Effector memory CD4-positive, alpha-beta T cell (primary cell): ENCODE measurements at places on chromosomes 12 and 14.

DNA sequence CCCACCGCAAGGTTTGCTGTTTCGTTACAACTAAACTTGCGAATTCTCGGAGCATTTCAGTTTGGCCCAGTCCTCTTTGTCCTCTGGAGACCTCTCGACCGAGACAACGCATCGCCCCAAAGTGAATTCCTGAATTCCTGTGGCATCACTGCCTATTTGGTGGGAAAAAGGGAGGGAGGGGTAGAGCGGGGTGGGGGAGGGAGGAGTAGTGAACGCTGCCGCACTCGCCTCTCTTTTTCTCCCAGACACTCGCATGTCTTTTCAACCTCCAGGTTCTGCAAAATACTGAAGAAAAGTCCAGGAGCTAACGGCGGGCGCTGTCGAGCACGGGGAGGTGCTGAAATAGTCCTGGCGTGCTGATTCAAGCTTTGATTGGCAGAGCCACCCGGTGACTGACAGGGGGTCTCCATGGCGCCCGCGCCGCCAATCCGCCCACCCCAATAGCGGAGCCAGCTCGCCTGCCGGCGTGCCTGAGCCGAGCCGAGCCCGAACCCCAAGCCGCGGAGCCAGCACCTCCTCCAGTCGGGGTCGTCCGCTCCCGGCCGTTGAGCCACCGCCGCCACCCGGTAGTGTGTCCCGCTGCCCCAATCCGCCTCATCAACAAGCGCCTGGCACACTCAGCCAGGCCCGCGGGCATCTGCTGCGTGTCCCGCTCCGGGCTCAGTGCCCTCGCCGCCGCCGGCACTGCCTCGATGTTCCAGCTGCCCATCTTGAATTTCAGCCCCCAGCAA is at the start of gene SIX6:
TSS of gene SIX6 (plus strand) at position 440 of the 731 bp plus-strand sequence. CDS start at position 693, 253 bp downstream.
- no peak for DNase-seq

GRCh38 chr12:67506739-67507138 is 141.8 kb upstream of the DYRK2 start:
- DNase-seq, result no peak

GRCh38 chr12:5650829-5651461 is 219.0 kb downstream of the NTF3 start:
- DNase-seq, result no peak

DNA sequence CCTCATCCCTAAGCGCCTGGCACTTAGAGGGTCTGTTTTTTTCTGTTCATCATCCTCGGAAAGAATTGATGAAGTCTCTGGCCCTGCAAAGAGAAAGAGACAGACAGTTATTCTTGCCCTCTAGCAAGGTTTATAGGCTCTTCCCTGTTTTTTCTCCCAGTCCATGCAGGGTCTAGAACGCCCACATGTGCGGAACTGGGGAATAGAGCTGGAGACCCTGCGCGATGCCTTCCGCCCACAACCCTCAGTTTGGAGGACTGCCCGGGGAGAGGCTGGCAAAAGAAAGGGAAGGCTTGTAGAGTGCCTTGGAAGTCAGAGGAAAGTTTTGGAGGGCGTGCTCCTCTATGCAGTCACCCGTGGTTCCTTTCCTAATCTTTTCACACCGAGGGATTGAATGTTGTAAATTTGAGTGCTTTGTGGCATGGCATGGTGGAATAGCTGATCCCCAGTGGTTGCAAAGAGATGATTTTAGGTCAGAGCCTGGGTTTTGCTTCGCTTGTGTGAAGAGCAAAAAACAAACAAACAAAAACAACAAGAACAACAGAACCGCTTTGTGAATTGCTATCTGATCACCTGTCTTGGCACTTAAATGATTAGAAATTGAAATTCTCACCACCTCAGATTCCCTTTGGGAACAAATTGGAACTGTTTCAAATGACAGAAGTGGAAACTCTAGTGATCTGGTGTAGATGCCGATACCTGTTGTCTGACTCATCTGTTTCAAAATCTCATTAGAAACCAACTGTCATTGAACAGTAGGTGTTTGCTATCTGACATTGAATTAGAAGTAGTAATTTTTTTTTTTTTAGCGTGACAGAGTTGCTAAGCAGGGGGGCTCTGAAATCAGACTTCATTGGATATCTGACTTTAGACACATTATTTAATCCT is 947 bp downstream of the GAS2L3 start:
- no peak for DNase-seq

DNA sequence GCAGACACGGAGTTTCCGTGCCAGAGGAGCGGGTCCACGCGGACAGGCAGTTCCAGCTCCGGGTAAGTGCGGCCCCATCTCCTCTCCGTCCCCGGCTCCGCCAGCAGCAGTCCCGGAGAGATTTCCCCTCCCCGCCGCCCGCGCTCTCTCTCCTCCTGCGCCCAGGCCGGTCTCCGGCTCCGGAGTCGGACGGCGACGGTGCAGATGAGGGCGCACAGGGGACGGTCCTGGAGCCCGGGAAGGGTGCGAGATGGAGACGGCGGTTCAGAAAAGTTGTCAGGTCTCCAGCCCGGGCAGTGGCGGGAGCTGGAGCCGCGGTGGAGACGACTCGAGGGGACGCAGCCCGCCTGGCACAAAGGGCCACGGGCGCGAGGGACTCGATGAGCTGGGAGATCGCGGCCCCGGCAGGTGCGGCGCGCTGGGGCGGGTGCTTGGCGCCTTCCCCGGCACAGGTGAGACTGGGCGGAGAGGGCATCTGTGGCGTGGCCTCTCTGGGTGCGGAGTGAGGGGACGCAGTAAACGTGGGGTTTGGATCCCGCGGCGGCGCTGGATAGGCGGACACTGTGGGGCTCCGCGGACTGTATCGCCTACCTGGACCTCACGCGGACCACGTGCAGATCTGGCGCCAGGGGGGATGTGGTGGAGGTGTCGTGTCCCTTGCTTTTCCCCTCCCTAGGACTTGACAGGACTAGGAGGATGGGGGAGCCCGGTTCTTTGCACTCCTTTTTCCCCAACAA is 1540.3 kb upstream of the TMEM132C start:
- DNase-seq, result no peak

GRCh38 chr12:126768517-126768916 is 1498.5 kb upstream of the TMEM132C start:
- no peak for DNase-seq

DNA sequence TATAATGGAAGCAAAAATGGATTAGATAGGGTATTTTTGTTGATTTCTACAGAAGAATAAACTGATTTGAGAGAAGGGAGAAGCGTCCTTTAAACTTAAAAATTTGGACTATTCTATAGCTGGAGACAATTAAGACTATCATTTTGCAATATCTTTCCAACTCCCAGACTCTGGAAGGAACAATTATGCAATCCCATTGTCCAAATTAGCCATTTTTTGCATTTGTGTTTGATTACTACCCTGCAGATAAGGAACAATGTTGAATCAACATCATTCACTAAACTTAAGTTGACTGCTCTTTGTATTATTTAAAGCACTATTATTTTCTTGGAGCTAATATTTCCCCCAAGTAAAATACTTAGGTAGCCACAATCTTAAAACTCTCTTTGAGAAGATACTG is 34.8 kb upstream of the SELPLG start:
- DNase-seq, result no peak

DNA sequence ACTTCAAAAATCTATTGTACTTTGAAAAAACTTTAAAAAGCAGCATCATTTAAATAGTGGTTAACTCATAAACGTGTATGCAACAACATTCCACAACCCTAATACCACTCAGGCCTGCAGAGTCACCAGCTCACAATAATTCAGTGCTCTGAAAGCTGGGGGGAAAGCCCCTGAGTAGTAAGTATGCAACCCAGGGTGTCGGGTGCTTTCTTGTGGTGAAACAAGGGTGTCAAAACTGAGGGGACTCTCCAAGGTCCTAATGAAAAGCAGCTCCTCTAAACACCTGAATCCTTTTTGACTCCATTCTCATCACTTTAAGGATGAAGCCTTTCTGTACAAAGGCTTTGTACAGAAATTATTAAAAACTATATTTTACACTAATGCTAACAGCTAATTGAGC is 33.7 kb downstream of the FGFR1OP2 start:
- peak; percentile 36 for DNase-seq

DNA sequence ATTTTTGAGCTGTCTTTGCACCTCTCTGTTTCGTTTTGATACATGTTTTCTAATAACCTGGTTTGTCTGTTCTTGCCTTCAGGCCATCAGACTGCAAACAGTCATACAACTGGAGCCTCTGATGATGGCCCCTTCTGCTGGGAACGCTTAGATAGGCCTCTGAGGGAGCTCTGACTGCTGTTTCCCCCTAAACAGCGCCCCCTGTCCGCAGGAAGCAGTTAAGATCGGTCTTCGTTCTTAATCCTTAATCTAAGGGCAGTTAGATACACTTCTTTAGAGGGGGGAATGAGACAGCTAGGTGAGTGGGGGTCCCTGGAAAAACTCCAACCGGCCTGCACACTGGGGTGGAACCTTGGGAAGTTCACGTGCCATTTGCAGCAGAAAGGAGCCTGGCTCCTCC is 1338.8 kb upstream of the SEL1L start:
- DNase-seq, result no peak

DNA sequence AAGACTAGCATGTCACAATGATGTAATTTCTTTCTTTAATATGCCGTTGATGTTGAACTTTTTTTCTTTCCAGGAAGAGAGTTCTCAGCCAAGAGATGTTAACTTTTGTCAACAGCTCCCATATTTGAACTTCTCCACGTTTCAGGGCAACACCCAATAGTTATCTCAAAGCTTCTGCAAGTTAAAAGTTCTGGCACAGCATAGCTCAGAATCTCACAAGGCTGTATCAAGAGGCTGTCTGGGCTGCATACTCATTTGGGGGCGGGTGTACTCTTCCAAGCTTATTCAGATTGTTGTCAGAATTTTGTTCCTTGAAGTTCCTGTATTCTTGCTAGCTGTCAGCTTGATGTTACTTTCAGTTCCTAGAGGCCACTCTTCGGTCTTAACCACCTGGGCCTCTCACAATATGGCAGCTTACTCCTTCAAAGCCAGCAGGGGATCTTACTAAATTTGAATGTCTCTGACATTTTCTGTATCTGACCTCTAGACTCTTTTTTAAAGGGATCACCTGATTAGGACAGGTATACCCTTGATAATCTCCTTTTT is 38.9 kb downstream of the KCNC2 start:
- DNase-seq, result no peak

DNA sequence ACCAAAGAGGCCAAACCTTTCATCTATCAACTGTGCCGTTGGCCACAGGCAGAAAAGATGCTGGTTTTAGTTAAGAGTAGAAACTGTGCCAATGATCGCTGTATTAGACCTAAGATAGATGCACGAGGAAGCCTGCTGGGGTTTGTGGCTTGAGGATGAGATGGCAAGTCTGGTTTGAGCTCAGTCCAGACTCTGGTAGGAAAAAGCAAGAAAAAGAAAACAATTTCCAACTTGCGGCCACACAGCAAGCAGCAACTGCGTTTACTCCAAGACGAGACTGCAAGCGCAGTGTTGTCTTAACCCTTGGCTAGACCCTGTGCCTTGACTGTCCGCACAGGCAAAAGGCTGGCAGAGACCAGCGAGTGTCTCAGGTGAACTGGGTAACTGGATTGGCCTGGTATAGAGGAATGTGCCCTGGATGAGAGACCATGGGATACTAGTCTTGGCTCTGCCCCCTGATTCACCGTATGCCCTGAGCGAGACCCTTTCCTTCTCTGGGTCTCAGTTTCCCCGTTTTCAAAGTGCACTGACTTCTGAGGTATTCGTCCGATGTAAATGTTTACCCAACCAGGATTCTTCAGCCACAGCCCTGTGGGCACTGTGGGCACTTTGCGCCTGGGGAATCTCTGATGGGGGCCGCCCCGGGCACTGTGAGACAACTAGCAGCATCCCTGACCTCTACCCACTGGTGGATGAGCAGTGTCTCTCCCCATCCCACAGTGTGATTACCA is 113.4 kb downstream of the DICER1 start:
- DNase-seq, result no peak

DNA sequence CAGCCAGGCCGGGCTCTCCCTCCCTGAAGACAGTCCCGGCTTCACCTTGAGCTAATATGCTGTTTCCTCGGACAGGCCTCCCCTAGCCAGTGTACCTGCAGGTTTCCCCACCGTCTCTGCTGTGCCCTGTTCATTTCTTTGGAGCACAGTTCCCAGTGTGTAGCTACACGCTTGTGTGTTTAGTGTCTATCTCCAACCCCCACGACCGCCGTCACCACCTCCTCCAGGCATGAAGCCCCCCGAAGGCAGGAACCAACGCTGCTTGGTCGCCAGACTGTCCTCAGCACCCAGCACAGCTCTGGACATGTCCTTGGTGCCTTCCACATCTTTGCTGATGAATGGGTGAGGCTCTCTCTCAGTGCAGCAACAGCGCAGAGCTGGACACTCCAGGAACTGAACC is 26.2 kb upstream of the PLEKHG6 start:
- DNase-seq, result no peak

GRCh38 chr12:88266806-88267360 is 124.8 kb downstream of the TMTC3 start:
- no peak for DNase-seq

GRCh38 chr14:86798330-86798729 is 1194.7 kb downstream of the GALC start:
- no peak for DNase-seq

DNA sequence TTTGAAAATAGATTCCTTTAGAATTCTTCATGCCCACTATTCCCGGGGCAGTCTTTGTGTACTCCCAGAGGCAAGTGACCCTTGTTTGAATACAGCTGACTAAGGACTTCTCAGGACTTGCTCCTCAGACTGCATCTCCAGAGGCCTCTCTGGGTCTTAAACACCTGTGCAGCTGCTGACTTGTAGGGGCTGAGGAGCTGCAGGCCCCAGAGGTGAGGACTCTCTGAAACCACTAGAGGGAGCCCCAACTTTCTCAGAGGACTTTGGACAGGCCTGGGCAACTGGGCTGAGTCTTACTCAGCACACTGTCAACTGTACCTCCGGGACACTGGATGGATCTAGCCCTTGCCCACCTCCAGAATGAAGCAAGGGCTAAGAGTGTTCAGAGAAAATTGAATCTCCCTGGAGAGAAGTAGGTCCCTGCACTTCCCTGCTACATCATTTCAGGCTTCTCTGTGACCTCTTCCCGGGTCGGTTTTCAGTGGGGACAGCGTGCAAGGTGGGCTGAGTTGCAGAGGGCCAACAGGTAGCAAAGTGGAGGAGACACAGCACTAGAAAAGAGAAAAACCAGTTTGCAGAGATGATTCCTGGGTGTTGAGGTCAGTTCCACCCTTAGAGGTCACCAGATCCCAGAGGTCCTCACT is 164.6 kb downstream of the TMEM117 start:
- DNase-seq, result no peak

DNA sequence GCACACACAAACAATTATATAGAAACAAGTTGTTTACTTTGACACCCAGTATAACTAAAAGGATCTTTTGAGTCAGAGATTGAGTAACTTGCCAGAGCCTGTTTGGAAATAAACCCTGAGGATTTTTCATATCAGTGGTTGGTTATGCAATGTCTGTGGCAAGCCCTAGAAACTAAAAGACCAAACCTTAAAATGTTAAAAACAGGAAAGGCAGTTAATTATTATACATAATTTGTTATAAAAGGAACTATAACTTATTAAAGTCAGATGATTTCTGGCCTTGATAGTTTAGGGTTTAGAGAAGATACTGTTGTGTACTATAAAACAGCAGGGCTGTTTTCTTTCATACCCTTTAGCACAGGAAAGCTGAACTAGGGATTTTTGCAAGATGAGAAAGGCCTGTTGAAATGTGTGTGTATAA is 44.1 kb downstream of the PSEN1 start:
- DNase-seq, result no peak
